ENCODE measurements at places on chromosomes 4 and X. TPM values are rescaled to one million over a fixed set of nuclear protein-coding genes. Genes with fewer than 3 reads are reported as not detected.

GRCh38 chrX:39900777-39901170 is 197.0 kb downstream of the BCOR start:
- H3K27me3 ChIP-seq = no peaks in the 10 kb centered on the region
- no peaks in the 10 kb centered on the region for H3K36me3 ChIP-seq
- DNase-seq = no peak
- no peak overlapping the region for H3K4me3 ChIP-seq

Gene GATA1
- not detected for total RNA-seq

Gene TMSB15C
- total RNA-seq = 5.8 TPM

DNA sequence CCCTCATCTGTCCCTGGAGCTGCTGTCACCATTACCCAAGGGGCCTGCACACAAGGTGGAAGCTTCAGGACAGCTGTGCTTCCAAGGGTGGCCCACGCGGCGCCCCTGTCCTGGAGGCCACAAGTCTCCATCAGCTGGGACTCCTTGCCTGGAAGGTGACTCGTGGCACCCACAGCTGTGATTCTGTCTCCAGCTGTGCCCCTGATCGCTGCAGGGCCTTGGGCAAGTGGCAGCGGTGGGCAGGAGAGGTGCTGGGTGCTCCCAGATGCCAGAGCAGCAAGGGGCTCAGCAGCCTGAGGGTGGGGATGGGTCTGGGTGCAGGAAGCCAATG is 9.0 kb upstream of the DUSP9 start:
- H3K27me3 ChIP-seq = no peaks in the 10 kb centered on the region
- H3K4me1 ChIP-seq = no peaks in the 10 kb centered on the region

DNA sequence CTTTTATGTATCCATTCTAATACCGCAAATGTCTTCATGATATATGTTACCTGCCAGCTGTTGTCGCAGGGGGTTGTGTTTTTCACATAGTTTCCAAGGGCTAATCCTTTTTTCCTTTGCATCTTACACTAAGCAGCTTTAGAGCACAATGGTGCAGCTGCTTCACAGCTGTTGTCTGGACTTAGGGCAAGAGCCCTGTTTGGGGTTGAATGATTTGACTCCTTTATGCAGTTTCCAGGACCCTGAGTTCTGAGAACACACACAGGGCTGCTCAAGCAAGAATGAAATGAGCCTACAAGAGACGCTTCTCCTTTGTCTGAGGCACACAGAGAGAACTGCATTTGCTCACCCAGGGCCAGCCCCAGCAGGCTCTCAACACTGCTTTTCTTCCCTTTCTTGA is 20.2 kb downstream of the CCNG2 start:
- peaks cover 9% of the 10 kb centered on the region for H3K4me1 ChIP-seq
- no peaks in the 10 kb centered on the region for H3K36me3 ChIP-seq

DNA sequence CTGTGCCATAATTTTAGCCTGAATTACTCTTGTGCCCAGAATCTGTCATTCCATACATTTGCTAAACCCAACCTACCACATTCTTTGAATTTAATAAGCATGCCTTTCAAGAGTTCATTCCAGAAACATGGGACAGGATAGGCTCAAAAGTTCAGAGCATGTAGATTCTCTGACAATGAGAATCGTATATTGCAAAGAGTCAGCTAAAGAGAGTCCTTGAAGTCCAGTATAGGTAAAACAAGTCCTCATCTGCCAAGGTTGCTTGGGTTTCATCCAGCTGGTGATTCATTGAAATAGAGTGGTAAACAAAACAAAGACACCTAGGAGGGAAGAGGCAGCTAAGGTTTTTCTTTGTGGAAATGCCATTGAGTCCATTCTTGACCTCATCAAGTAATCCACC is 249.3 kb upstream of the DIPK2B start:
- no peaks in the 10 kb centered on the region for H3K27me3 ChIP-seq
- no peak overlapping the region for H3K27ac ChIP-seq
- DNase-seq = no peak
- H3K4me1 ChIP-seq = peaks cover 12% of the 10 kb centered on the region
- no peak overlapping the region for H3K4me3 ChIP-seq

Gene GYPE
- 2.1 TPM for total RNA-seq

DNA sequence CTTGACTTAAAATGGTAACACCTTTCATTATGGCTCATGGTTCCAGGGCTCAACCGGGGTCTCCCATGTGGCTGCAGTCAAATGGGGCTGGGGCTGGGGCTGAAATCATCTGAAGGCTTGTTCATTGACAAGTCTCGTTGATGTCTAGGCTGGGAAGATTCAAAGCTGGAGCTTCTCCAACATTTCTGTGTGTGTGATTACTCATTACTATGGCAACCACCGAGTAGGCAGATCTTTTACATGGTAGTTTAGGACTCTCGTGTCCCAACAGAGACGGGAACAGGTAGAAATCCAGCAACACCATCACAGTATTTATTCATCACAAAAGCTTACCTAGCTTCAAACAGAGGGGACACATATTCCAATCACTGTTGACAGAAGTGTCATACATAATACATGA is 7.8 kb downstream of the YTHDC1 start:
- H3K27ac ChIP-seq = no peak overlapping the region
- no peaks in the 10 kb centered on the region for H3K27me3 ChIP-seq
- peaks cover 21% of the 10 kb centered on the region for H3K4me1 ChIP-seq
- peaks cover 26% of the 10 kb centered on the region for H3K36me3 ChIP-seq

Gene STPG2
- total RNA-seq = not detected

DNA sequence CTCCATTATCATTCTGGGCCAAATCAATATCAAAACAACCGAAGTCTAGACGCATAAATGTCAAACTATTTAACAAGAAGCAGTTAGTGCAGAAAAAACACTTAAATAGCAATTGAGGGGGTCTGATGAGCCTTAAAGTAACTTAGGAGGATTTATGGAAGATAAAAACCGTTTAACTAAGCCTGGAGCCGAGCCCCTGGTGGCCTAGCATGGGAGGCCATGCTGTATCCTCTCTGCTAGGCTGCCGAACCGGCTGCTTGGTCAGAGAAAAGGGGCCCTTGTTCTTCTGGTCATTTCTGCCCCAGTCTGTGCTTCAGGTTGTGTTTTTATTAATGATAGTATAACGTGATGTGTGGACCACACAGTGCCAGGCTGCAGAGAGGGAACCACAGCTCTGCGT is 72.4 kb downstream of the CPZ start:
- no peak overlapping the region for H3K27ac ChIP-seq
- H3K27me3 ChIP-seq = no peaks in the 10 kb centered on the region
- no peak for DNase-seq
- H3K4me3 ChIP-seq = no peak overlapping the region
- H3K4me1 ChIP-seq = no peaks in the 10 kb centered on the region

DNA sequence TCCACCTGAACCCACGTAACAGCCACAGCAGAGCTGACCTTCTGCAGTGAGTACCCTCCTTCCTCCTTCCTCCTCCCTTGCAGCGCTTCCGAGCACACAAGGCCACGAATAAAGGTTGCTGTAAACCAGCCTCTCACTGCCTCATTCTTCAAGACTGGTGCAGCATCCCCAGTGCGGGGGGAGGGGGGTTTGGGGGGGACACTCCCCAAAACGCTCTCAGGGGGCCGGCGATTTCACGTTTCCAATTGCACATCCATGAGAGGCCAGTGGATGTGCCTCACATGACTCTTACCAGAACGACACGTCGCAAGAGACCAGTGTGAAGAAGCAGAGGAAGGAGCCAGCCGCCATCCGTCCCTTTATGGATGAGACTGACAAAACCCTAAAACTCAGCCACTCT is 5.2 kb downstream of the DHRSX start:
- peaks cover 37% of the 10 kb centered on the region for H3K36me3 ChIP-seq
- H3K27me3 ChIP-seq = no peaks in the 10 kb centered on the region
- H3K4me1 ChIP-seq = peaks cover 27% of the 10 kb centered on the region
- no peak for DNase-seq
- H3K4me3 ChIP-seq = no peak overlapping the region
- H3K27ac ChIP-seq = no peak overlapping the region

Gene GLOD5
- not detected for total RNA-seq

Gene DMRTC1
- total RNA-seq = not detected

- no peaks in the 10 kb centered on the region for H3K36me3 ChIP-seq
- H3K4me1 ChIP-seq = no peaks in the 10 kb centered on the region
- H3K27me3 ChIP-seq = no peaks in the 10 kb centered on the region
- DNase-seq = no peak
- H3K4me3 ChIP-seq = no peak overlapping the region
Observed at GRCh38 chr4:85228264-85228663, 246.7 kb upstream of the ARHGAP24 start.

Gene CTAG1B
- not detected for total RNA-seq

Data from SJSA1 (cell line).